ENCODE measurements at places on chromosomes 7 and 10.
A peak's percentile ranks its signal among the peaks of the same experiment; 100 is the strongest.

DNA sequence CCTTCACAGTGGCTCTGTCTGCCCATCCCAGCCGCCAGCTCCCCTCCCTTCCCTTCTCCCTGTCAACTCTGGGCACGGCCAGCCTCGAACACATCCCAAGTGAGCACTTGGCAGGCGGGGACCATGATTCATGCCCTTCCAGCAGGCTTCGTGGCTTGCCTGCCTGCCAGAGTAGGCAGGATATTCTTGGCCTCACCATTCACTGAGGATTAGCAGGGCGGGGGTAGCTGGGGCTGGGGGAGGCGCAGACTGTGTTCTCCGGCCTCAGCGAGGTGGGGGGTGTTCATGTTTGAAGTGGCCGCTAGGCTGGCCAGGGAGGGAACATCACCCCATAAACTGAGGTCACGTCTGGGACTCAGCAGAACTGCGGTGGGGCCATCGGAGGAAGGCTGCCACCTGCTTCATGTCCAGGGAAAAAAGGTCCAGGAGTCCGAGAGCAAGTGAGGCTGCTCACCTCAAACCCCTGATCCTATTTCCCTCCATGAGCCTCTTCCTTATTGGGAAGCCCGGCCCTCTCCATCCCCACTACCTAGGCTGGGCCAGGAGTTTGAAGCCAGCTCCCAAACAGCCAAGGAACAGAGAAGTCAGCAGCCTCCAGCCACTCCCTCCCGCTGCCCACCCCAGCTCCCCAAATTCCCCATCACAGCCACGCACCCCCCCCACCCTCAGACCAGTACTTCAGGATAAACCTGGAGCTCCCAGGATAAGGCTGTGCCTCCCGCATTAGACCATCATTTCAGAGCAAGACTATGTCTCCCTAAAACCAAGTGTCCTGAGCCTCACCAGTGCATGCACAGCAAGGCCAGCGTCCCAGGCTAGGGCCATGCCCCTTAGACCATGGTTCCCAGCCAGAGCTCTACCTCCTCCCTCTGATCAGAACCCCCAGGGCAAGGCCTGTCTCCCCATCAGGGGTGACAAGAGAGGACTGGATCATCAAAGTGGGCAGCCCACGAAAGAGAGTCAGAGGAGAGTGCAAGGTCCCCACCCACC is 42.8 kb upstream of the RABGEF1 start:
- no peak for DNase-seq

GRCh38 chr10:124092250-124092859 is 1.0 kb downstream of the CHST15 start:
- DNase-seq, result peak; percentile 63

GRCh38 chr7:22109761-22110160 is 164.1 kb upstream of the CDCA7L start:
- DNase-seq, result peak; percentile 15

- DNase-seq, result no peak
Measured at GRCh38 chr7:47684728-47685127, 102.8 kb upstream of the TNS3 start.

- DNase-seq, result no peak
Measured at GRCh38 chr7:155533120-155533826, 13.1 kb downstream of the CNPY1 start.

- DNase-seq, result no peak
Measured at GRCh38 chr10:103500481-103500880, 7.0 kb downstream of the NEURL1 start.

Data from CD4-positive, alpha-beta T cell treated with Interleukin-17A for 4 hours (primary cell).